ENCODE measurements at places on chromosomes 11 and 22. TPM values are rescaled to one million over a fixed set of nuclear protein-coding genes. Genes with fewer than 3 reads are reported as not detected.

GRCh38 chr22:30919973-30920372 is 48.6 kb downstream of the MORC2 start:
- DNase-seq: no peak

DNA sequence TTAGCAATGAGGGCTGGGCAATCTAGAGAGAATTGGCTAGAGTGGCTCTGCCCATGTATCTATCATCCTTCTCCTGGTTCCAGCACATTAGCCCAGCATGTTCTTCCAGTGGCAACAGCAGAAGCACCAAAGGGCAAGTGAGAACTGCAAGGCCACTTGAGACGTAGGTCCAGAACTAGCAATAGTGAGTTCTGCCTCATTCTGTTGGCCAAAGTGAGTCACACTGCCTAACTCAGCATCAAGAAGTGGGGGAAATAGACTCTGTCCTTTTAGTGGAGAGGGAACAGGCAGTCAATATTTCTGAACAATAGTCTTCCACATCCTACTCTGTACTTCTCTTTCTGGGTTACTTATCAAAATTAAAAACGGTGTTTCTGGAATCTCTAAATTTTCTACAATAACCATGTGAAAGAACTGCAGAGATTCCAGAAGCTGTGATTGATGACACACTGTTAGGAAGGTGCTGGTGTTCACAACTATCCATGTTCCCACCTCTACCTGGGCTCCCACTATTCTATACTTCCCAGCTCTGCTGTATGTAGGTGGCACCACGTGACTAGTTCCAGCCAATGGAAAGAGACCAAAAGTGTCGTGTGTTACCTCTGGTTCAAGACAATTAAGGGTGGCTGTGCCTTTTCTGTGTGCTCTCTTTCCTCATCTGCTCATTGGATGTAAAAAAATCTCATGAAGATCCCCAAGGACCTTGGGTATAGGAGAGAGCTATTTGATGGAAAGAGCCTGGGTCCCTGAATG is 23.4 kb upstream of the GRK3 start:
- no peak for DNase-seq

DNA sequence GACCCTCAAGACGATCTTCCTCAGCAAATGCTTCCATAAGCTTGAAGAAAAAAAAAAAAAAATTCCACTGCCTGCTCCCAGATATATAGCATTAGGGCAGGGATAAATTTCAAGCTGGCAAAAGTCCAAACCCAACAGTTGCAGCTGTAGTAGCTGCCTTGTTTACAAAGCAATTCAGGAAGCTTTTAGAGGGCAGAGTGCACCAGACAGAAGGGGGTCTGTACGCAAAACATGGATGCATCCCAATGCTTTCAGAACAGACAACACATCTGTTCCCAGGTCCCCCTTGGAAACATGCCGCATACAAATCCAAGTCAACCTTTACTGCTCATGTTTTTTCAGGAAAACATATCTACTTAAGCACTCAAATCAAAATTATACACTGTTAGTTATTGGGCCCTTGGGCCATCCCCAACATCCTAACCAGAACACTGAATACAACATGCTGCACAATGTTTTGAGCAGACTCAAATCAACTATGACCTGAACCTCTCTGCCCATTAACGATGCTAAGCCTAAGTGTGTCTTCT is 94.5 kb downstream of the CADM1 start:
- DNase-seq: no peak

KIRREL3 gene
- total RNA-seq: 0.26 TPM

DNA sequence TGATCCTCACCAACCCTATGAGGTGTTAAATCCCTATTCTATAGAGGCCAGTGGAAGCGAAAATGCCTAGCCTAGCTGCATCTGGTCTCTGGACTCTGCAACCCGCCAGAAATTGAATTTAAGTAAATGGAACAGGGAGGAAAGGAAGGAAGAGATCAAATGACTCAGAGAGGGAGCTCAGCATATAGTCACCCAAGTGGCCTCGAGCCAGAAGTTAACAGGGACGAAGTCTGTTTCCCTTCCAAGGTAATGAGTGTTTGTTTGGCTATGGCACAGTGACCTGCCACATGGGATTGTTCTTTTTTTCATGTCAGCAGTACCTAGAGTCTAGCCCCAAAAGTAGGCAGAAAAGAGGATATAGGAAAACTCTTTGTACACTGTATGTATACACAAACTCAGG is 66.3 kb downstream of the PAK1 start:
- no peak for DNase-seq

- DNase-seq: no peak
These were observed 632.9 kb upstream of the CADM1 start for GRCh38 chr11:116136987-116137674.

DNA sequence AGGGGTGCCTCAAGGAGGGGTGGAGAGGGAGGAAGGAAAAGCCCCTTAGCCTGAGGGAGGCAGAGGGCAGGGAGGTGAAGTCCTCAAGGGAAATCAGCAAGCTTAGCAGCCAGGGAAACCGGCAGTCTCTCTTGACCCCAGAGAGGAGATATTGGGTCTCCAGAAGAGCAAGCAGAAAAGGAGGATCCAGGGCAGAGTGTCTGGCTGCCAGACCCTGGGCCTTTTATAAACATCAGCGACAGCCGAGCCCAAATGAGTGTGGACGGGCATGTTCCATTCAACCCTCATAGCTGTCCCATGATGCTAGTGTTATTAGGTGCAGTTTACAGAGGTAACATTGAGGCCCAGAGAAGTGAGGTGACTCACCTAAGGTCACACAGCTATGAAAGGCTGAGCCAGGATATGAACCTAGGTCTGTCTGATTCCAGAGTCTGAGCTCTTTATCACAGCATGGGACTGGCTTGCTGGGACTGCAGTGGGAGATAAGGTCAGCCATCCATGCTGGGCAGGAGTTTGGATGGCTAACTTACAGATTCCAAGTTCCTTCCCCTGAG is 9.3 kb downstream of the PRDM11 start:
- no peak for DNase-seq

GRCh38 chr11:124942466-124943253 is 6.8 kb upstream of the HEPACAM start:
- no peak for DNase-seq

GRCh38 chr11:56637500-56637899 is 4.7 kb downstream of the OR5AP2 start:
- no peak for DNase-seq

DNA sequence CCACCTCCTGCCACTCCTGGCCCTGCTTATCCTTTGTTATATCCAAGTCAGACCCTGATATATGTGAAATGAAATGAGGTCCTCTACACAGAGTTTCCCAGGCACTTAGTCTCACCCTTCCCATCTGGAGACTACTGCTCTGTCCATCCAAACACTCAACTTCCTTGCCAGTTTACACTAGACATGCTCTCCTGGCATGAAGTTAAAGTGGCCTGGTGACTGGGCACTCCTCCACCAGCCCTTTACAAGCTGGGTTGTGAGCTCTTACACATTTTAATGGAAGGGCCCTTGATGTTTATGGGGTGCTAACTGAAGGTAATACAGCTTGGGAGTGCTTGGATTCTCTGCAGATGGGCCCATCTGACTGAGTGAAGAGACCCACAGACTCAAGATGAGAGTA is 216.1 kb upstream of the NARS2 start:
- no peak for DNase-seq

DNA sequence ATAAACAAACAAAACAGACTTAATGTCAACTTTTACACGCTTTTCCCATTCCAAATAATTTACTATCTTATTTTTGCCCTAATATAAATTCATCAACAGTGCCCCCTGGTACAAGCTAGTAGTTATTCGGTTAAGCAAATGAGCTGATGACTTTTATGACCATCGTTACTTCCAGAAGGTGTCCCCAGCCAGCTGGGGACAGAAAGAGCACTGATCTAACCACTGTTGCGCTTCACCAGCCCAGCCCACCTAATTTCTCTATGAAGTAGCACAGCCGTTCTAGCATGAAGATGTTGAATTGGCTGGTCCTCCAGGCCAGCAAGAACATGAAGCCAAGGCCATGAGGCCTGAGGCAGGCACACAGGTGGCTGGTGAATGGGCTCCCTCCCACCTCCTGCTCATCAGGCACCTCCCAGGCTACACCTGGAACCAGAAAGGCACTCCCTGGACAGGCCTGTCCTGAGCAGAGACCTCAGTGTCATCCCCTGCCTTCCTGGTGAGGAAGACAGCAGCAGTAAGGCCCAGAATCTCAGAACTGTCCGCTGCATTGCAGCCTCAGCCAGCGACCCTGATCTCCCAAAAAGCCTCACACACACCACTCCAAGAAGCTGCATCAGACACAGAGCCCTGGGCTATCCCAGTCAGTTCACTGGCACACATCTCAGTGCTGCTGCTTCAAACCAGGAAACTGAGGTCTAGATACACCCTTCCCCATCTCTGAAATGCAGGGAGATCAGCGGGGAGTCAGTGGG is 12.9 kb downstream of the GNB1L start:
- DNase-seq: no peak

GP1BB gene
- total RNA-seq: 7.7 TPM

GRCh38 chr11:32325187-32325586 is 110.2 kb downstream of the WT1 start:
- no peak for DNase-seq

- no peak for DNase-seq
These were observed 531 bp downstream of the DAGLA start for GRCh38 chr11:61680622-61681221.

DNA sequence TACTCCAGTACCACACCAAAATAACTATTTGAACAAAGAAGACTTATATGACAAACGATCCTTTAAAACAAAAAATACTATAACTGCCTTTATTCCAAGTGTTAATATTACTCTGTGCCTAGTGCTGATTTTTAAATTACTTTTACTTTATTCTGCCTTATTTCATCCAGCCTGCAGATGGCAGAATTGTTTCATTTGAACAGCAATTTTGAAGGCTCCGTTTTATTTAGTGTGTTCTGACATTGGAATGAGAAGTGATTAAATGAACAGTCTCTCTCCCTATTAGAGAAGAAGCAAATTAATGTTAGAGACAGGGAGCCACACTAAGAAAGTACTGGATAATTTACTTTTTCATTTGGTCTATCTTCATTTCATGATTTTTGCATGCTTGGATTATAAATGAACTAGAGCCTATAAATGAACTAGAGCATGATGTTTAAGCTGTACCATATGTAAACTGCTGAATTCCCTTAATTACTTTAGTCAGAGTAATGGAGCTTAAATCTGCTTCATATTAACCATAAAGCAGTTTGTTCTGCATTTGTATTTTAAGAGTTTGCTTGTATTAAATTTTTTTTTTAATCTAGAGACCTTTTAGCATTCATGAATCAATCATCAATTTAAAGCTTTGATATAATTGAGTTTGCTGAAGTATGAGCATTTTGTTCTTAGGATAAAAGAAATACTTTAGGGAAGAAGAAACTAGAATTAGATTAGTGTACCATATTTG is 9.8 kb downstream of the PDHX start:
- no peak for DNase-seq

GRCh38 chr11:16326679-16327297 is 29.6 kb downstream of the SOX6 start:
- no peak for DNase-seq

SLC22A9 gene
- not detected for total RNA-seq

DNA sequence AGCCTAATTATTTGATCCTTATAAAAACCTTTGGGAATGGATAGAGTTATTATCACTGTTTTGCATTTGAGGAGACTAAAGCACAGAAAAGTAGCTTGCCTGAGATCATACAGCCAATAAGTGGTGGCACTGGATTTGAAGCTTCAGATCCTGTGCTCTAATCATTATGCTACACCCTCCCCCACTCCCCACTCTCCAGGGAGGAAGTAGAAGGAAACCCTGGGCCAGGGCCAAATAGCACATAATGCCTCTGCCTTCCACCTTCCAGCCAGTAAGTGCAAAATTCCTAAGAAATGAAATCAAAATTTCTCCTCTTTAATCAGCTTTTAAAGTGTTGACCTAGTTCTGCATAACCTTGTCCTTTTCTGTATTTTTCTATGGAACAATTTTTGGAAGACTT is 61.6 kb downstream of the SIK2 start:
- no peak for DNase-seq

DNA sequence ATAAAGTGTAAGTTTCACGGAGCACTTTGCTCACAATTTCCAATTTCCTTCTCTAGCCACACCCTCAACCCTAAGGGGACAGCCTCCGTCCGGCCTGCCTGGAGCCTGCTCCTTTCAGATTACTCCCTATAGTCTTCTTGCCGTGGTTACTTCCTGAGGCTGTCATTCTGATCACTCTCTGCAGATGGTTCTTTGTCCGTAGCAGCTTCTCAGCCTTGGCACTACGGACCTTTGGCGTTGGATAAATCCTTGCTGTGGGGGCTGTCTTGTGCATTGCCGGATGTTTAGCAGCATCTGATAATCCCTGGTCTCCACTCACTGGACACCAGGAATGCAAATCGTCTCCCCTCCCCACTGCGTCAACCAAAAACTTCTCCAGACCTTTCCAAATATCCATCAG is 447.5 kb upstream of the KIRREL3 start:
- no peak for DNase-seq

DNA sequence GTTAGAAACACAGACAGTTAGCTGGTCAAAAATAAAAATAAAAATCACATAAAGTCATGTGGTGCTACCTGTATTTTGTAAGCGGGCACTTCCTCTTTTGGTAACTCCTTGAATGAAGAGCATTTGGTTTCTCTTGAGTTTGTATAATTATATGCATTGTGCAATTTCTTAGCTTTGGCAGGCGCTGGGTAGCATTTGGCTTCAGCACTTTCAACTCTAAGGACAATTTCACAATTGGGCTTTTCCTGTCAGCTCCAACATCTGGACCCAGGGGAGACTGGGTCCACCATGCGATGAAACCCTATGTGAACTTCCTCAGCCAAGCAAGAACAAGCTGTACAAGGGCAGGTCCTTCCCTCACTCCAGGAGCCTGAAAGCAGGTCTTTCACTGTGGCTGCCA is 169.1 kb downstream of the RRAS2 start:
- DNase-seq: no peak

GRCh38 chr11:34639545-34639944 is 18.7 kb downstream of the EHF start:
- no peak for DNase-seq

TEX54 gene
- not detected for total RNA-seq

PRG3 gene
- not detected for total RNA-seq

KRTAP5-7 gene
- total RNA-seq: 0.41 TPM

DNA sequence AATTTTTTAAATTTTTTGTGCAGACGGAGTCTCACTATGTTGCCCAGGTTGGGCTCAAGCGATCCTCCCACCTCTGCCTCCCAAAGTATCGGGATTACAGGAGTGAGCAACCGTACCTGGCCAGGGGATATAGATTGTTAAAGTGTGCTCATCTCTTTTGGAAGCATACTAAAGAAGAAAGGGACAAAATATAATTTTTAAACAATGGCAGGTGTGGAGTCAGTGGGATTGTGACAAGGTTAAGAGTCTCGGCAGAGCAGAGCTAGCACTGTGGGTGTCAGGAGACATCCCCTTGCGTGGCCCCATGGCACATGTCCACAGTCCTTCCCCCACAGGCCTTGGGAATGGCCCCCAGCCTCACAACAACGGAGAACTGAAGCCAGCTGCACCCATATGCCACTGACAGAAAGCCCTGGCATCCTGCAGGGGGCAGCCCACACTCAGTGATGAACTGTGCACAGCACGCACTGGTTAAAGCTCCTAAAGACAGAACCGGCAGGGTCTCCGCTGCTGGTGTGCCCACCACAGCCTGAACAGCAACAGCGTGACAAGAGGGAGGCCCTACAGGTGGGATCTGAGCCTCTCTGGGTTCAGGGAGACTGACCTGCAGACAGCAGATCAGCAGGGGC is 29.9 kb downstream of the SERPIND1 start:
- DNase-seq: peak; percentile 27

- no peak for DNase-seq
These were observed 992 bp downstream of the LGALS12 start for GRCh38 chr11:63506876-63507275.

GRCh38 chr22:46673205-46673604 is 53.0 kb downstream of the GRAMD4 start:
- no peak for DNase-seq

ARHGAP20 gene
- 0.07 TPM for total RNA-seq

- no peak for DNase-seq
These were observed 120.9 kb upstream of the PLET1 start for GRCh38 chr11:112381578-112381977.

All from progenitor cell of endocrine pancreas (in vitro differentiated cells).